ENCODE measurements at places on chromosomes 5 and 9.

- no peak for DNase-seq
These were observed 26.2 kb downstream of the SHB start for GRCh38 chr9:38042626-38043357.

GRCh38 chr9:115276621-115277020, 158.7 kb upstream of the TNC start:
- DNase-seq, result no peak

- DNase-seq, result no peak
These were observed 3.9 kb downstream of the FUBP3 start for GRCh38 chr9:130583271-130583670.

- no peak for DNase-seq
These were observed 18.1 kb downstream of the KDM3B start for GRCh38 chr5:138370537-138370936.

DNA sequence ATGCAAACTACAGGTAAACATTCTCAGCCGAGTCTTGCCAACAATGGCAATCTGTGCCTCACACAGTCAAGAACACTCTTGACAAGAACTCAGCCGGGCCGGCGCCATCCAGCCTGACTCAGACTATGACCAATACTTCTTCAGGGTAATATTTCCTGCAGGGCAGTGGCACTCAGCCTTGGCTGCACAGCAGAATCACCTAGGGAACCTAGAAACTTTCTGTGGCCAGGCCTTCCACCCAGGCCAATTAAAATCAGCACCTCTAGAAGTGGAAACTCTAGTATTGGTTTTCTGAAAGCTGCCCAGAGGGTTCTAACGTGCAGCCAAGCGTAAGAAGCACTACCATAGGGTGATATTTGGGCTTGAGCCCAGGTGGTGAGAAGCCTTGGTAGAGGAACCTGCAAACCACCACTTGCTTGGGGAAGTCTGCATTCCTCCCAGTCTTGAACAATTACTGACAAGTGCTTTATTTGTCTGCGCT, 120.6 kb downstream of the TTLL11 start:
- DNase-seq, result no peak

- DNase-seq, result no peak
These were observed 24.3 kb upstream of the AFF4 start for GRCh38 chr5:132987531-132988408.

- no peak for DNase-seq
These were observed 20.8 kb upstream of the CTNNAL1 start for GRCh38 chr9:109033941-109034700.

DNA sequence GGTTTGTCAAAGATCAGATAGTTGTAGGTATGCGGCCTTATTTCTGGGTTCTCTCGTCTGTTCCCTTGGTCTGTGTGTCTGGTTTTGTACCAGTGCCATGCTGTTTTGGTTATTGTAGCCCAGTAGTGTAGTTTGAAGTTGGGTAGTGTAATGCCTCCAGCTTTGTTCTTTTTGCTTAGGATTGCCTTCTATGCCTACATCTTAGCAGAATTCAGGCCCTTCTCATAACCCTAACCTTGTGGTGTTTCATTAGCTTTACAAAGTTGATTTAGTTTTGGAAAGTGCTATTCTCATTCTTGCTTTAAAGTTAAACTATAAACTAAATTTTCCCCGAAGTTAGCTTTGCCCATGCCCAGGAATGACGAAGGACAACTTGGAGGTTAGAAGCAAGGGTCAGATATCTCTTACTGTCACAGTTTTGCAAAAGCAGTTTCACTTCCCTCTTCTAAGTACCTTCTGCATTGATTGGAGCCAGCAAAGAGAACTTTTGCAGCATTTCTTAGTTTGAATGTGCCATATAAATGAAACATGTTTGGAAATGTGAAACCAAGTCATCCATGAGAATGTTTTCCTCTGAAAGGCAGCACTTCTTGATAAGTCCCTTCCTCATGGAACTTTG, 274.3 kb upstream of the DMRT1 start:
- DNase-seq, result no peak

GRCh38 chr9:89447416-89447815, 50.5 kb downstream of the SEMA4D start:
- no peak for DNase-seq

DNA sequence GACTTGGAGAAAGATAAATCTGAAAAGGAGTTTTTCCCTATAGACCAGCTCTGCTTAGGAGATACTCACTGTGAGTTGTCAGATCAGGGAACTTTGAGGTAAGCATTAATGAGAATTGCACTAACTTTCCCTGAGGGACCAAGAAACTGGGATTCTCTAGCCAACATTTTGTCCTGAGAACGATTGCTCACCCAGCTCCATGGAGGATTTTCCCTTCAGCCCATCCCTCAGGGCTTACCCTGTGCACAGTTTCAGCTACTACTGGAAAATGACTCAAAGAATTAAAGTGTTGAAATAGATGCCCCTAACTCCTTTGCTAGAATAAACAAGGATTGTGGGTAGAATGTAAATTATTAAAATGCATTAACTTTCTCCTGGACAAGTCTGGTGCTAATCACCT, 237.2 kb upstream of the IL12B start:
- no peak for DNase-seq

DNA sequence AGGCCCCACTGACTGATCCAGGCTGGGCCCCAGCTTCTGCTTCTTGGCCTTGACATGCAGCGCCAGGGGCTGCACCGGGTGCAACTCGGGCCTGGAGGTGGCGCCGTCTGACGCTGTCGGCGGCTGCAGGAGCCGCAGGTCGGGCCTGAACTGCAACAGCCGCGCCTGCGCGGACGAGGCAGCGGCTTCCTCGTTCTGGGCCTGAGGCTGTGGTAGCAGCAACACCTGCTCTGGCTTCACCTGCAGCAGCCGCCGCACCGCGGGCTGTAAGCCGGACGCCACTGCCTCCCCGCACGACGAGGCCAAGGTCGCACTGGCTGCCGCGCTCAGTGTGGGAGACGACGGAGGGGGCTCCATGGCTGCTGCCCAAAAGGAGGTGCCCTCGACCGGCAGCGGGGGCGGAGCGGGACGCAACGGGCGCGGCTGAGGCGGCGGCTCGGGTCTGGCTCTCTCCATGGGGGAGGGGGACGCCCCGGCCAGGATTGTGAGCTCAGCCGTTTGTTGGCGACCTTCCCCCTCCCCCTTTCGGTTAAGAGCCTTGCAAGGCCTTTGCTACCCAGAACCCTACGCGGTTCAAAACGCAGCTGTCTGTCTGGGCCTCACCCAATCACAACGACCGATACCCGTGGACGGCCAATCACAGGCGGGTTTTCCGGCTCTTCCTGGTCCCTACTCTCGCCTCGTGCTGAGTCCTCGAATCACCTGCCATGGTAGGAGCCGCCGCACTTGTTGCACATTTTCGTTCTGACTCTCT, 438 bp downstream of the SOX30 start:
- DNase-seq, result peak; percentile 84

GRCh38 chr5:59956130-59956783, 62.7 kb upstream of the PDE4D start:
- DNase-seq, result no peak

DNA sequence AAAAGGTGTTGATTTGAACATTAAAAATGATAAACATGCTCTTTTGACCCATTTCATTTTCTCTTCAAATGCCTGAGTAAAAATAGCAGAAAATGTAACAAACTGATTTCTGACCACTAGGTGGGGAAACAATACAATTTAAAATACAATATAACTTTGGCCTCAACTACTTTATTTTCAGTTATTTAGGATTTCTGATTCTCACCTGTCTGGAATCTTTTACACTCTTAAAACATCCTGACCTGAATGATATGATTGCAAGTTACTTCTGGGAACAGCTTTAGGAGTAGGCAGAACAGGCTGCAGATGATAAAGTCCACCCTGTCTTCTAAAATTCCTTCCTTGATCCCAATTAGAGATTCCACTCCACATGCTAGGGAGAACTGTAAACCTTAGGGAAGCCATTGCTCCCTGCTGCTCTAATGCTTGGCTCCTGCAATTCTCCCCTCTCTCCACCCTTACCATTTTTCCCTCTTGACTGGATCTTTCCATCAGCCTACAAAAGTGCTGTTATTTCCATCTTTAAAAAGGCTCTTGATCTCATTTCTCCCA, 70.3 kb downstream of the FYB1 start:
- no peak for DNase-seq

GRCh38 chr9:38686933-38687332, 33.0 kb downstream of the FAM240B start:
- no peak for DNase-seq

DNA sequence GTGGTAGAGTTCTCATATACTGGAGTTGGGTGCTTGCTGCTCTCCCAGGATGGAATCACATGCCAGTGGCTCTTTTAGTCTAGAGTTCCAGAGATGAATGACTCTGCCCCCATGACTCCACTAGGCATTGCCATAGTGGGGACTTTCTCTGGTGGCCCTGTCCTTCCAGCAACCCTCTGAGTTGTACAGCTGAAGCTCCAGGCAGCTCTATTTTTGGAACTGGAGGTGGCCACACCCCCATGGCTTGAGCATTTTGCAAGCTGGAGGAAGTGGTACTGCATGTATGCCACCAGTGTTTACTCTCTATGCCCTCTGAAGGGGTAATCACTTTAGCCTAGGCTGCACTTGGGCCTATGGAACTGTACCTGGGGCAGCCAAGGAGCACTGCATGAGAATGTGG, 112.6 kb downstream of the RANBP17 start:
- DNase-seq, result no peak

DNA sequence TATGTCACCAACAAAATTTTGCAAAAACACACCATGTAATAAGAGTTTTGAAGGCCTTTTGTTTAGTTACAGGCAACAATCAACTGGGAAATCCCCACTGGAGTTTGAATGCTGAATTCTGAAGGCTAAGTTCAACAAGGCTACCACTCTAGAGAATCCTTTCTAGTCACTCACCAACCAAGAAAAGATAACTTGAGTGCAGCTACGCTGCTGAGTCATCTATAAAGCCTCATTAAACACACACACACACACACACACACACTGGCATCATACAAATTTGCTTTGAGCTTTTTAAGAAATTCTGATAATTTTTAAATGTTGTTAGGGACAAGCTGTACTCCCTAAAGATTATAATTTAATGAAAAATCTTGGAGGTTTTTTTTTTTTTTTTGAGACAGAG, 219.6 kb downstream of the DENND1A start:
- DNase-seq, result no peak

- no peak for DNase-seq
These were observed 1.6 kb downstream of the KLHL3 start for GRCh38 chr5:137734331-137734730.

DNA sequence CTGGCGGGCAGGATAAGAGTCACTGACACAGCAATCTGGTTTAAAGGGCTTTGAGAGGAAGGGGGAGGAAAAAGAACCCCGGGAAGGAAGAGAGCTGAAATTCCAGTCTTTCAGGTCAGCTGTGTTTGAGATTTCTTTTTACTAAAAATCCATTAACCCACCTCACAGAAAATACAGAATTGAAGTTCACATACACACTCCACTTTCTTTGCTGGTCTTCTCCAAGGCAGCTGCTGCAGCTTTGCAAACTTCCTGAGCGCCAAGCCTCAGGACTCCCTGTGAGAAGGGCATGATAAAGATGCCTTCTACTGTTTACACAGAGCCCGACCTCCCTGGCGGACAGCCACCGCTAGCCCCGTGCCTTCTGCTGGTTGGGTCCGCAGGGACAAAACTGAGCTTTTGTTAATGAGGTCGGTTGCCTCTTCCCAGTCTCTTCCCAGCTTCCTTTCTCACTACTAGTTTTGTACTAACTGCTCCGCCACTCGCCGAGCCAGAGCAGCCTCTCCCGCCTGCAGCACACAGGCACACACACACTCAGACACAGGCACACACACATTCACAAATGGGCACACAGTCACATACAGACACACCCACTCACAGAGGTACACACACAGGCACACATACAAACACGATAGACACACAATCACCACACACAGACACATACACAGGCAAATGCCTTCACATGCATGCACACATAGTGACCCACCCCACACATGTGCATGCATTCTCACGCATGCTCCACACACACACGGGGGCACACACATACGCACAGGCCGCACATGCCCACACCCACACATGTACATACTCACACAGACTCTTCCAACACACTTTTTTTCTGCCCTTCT, at the start of gene FREM1:
FREM1 (minus strand) TSS at position 468 of the 845 bp plus-strand sequence. CDS start 41,451 bp downstream, outside the sequence.
- no peak for DNase-seq

DNA sequence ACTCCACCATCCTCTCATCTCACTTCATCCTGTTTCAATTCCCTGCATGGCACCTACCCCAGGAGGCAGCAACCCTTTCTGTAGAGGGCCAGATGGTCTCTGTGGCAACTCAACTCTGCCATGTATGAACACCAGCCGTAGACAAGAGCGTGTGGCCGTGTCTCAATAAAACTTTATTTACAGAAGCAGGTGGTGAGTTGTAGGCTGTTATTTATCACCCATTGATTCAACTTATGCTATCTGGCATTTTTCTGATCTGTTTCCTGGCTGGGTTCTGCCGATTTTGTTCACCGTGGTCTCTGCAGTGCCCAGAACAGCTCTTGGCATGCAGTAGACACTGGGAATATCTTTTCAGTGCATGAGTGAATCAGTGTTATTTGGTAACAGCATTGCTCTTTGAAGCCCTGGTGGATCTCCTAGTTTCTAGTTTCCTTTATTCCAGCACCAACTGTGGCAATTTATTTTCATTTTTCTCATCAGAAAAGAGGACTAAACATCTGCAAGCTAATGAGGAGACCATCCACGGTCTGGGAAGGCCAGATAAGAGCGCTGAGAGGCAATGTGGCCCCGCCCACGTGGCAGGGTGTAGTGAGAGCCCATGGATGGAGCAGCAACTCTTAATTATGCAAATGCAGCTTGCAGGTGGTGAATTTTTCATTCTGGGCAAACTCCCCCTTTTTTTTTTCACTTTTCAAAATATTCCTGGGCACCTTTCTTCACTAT, 77.9 kb downstream of the CTSL start:
- DNase-seq, result no peak

- DNase-seq, result no peak
These were observed 135.6 kb downstream of the SEMA6A start for GRCh38 chr5:116438979-116439554.

- DNase-seq, result no peak
These were observed 161.9 kb downstream of the MACROH2A1 start for GRCh38 chr5:135236908-135237747.

DNA sequence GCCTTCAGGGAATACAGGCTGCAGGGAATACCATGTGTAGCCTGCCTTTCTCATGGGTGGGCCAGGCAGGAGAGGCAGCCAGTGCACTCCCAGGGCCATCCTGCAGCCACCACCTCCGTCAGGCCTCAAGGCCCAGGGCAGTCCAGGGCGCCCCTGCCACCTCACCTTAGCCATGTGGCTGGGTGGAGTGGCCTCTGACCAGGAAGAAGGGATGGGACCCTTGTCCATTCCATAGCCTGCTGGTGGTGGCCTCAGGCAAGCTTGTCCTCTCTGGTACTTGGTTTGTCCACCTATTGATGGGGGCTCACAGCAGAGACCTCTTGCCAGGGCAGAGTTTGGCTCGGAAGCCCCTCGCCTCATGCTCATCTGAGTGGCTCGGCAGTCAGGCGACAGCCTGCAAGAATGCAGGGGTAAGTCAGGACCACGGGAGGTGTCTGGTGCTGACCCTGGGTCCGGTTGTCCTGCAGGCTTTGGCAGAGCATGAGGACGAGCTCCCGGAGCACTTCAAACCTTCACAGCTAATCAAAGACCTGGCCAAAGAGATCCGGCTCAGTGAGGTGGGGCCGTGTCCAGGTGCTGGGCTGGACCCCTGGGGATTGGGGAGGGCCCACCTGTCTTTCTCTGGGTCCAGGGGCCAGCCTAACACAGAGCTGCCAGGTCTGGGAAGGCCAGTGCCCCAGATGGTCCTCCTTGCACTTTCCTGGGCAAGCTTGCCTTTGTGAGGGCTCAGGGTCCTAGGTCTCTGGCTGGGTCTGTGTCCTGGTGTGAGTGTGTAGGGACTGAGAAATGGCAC, 82.9 kb downstream of the PHF2 start:
- DNase-seq, result no peak

- DNase-seq, result no peak
These were observed 65.2 kb downstream of the IPO11 start for GRCh38 chr5:62477801-62478200.

GRCh38 chr5:42886635-42887034, 74.9 kb upstream of the SELENOP start:
- no peak for DNase-seq
